ENCODE measurements at places on chromosomes 7 and 10. TPM values are rescaled to one million over a fixed set of nuclear protein-coding genes. Genes with fewer than 3 reads are reported as not detected.

GRCh38 chr7:39969431-39969830, 19.4 kb downstream of the CDK13 start:
- DNase-seq = no peak

GRCh38 chr10:11691319-11691755, 50.8 kb upstream of the ECHDC3 start:
- no peak for DNase-seq

GRCh38 chr10:51035344-51035743, 38.9 kb upstream of the PRKG1 start:
- no peak for DNase-seq

- no peak for DNase-seq
Measured at GRCh38 chr7:101978683-101979082, 161.3 kb downstream of the CUX1 start.

DNA sequence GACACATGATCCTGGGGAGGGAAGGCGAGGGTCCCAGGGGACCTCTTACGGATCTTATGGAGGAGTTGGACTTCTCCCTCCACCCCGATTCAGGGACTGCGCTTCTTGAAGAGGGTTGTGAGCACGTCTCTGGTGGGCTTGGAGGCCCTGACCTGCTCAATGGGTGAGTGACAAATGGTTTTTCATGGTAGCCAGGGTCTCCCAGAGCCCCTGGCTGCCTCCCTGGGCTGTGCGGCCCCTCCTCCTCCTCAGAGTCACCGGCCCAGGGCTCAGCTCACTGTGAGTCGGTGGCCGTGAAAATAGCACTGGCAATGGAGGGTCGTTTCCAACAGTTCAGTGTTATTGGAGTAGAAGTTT, 26.6 kb downstream of the INPP5A start:
- no peak for DNase-seq

DNA sequence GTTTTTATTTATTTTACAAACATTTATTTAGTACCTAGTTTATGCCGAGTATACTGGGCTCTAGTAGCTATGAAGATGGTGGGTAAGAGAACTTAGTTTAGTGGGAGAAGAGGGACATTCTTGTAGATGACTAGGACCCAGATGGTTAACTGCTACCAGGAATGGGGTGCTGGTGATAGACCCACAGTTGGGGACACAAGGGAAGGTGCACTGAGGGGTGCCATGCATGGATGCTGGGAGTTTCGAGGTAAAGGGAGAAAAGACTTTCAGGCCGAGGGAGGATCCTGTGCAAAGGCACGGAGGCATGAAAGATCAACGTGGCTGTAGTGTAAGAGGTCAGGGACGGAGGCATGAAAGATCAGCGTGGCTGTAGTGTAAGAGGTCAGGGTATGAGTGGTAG, 204.2 kb upstream of the HABP2 start:
- no peak for DNase-seq

- no peak for DNase-seq
Measured at GRCh38 chr7:101225650-101226049, 7.7 kb downstream of the ZNHIT1 start.

DNA sequence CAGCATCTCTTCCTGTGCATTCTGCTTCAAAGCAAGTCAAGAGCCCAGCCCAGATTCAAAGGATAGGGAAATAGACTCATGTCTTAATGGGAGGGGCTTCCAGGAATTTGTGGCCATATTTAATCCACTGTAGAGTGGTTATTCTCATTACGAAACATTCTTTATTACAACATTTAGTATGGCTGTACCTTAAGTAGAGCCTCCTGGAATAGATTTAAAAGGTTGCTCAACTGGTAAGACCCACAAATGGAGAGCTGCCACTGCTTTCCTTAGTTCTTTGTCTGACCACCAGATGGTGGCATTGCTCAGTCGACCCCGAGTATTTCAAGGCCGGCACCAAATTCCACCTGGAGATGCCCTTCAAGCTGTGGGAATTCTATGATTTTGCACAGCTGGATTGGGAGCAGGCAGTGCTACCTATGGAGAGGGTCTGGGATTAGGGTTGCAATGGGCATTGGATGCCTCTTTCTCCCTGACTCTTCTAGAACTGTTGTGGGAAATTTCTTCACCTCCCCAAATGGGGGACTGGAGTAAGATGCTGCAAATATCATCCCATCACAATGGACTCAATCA, 102.2 kb downstream of the RBM20 start:
- peak; percentile 42 for DNase-seq

DNA sequence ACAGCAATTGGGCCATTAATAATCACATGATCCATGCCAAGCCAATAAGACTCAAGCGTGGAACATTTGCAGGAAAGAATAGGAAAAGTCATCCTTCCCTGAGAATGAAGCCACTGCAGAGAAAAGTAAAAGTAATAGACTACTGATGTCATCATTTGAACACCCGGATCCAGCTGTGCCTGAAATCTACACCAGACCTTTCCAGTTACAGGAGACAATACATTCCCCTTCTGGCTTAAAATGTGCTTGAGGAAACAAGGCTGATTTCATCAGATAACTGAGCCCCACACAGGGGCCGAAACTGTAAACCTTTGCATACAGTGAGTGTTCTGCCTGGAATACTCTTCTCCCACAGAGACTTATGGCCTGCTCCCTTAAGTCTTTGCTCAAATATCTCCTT, 232.8 kb downstream of the KCNMA1 start:
- no peak for DNase-seq

DNA sequence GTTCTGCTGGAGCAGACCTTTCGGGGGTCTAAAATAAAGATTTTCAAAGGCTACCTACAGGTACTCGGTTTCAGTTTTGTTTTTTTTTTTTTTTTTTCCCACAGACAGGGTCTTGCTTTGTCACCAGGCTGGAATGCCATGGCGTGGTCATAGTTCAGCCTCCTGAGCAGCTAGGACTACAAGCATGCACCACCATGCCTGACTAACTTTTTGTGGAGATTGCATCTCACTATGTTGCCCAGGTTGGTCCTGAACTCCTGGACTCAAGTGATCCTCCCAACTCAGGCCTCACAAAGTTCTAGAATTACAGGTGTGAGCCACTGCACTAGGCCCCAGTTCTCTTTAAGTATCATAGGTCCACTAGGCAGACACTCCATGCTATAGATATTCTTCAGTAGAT, 34.5 kb downstream of the BAMBI start:
- DNase-seq = no peak

GRCh38 chr7:88758381-88759229, 895 bp upstream of the ZNF804B start:
- DNase-seq = peak; percentile 31

Gene GIMAP2
- 139 TPM for total RNA-seq

Gene GDI2
- total RNA-seq = 194 TPM

Measured in activated naive CD8-positive, alpha-beta T cell treated with anti-CD3 and anti-CD28 coated beads, Interleukin-2, amount 10 ng/mL, durations not matched to agents 7 days and 5 days (primary cell).